Activated CD4-positive, alpha-beta T cell treated with anti-CD3 and anti-CD28 coated beads for 36 hours (primary cell): ENCODE measurements at places on chromosomes 2 and 18. TPM values are rescaled to one million over a fixed set of nuclear protein-coding genes. Genes with fewer than 3 reads are reported as not detected.

DNA sequence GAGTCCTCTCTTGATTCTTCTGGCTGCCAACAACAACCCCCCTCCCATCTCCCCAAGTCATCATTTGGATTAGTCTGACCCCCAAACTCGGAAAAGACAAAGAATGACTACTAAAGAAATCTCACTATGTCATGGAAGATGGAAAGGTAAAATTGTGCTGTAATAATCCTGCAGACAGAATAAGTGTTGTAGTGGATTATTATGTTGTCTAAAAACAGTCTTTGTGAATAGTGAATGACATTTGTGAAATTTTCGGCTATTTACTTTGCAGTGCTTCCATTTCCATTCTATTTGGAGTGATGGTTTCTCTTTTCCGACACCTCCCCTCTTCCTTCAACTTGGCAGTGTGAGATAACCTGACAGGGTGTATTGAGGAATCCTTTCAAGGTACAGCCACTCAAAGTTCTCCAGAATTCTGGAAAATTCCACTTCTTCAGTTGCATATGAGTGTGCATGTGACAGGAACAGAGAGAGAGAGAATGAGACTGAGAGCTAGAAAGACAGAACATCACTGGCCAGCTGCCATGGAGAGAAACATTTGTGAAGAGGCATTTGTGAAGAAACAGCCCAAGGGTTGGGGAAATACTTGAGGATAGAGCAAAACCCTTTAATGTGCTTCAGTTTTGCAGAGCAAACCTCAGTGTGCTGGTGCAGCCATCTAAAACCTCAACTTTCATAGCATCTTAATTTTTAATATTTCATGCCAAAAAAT lies 141.9 kb upstream of the DLX2 start:
- H3K27me3 ChIP-seq: peaks cover 4% of the 10 kb centered on the region
- H3K27ac ChIP-seq: no peak overlapping the region
- no peak for DNase-seq
- H3K4me1 ChIP-seq: peaks cover 10% of the 10 kb centered on the region
- H3K36me3 ChIP-seq: no peaks in the 10 kb centered on the region

DNA sequence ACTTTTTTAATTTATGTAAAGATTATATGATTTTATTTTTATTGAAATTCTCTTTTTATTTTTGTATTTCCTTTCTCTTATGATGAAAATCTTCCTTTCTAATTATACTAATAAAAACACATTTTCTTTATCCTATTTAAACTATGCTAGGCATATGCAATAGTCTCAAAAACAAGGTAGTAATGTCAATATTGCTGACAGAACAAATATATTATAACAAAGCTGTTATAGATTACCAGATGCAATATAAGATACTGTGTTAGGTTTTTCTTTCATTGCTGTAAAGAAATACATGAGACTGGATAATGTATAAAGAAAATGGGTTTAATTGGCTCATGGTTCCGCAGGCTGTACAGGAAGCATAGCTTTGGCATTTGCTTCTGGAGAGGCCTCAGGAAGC lies 631.2 kb upstream of the SOX11 start:
- H3K4me1 ChIP-seq: no peaks in the 10 kb centered on the region
- DNase-seq: no peak
- no peak overlapping the region for H3K4me3 ChIP-seq
- no peaks in the 10 kb centered on the region for H3K27me3 ChIP-seq
- no peaks in the 10 kb centered on the region for H3K36me3 ChIP-seq
- no peak overlapping the region for H3K27ac ChIP-seq

DNA sequence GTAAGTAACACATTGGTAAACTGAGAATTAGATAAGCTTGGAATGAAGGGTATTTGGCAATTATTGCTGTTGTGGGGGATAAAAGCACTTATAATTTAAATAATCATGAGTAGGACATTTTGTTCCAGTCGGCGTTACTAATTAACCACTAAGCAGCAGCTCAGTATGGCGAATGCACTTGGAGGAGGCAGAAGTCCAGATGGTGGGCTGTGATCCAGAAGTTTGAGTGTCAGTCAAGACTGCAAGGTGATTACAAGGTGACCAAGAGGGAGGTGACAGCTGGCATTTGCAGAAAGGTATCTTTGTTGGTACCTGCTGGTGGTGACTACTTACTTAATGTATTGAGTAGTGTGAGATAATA lies 643.6 kb upstream of the FAM98A start:
- H3K36me3 ChIP-seq: no peaks in the 10 kb centered on the region
- H3K4me1 ChIP-seq: no peaks in the 10 kb centered on the region

- no peaks in the 10 kb centered on the region for H3K27me3 ChIP-seq
- H3K27ac ChIP-seq: peak overlapping the region; percentile 95
- DNase-seq: peak; percentile 91
- H3K4me3 ChIP-seq: peak overlapping the region; percentile 74
- peaks cover 18% of the 10 kb centered on the region for H3K36me3 ChIP-seq
- H3K4me1 ChIP-seq: peaks cover 97% of the 10 kb centered on the region
Measured at GRCh38 chr2:237434866-237435311, 20.9 kb upstream of the COL6A3 start.

DNA sequence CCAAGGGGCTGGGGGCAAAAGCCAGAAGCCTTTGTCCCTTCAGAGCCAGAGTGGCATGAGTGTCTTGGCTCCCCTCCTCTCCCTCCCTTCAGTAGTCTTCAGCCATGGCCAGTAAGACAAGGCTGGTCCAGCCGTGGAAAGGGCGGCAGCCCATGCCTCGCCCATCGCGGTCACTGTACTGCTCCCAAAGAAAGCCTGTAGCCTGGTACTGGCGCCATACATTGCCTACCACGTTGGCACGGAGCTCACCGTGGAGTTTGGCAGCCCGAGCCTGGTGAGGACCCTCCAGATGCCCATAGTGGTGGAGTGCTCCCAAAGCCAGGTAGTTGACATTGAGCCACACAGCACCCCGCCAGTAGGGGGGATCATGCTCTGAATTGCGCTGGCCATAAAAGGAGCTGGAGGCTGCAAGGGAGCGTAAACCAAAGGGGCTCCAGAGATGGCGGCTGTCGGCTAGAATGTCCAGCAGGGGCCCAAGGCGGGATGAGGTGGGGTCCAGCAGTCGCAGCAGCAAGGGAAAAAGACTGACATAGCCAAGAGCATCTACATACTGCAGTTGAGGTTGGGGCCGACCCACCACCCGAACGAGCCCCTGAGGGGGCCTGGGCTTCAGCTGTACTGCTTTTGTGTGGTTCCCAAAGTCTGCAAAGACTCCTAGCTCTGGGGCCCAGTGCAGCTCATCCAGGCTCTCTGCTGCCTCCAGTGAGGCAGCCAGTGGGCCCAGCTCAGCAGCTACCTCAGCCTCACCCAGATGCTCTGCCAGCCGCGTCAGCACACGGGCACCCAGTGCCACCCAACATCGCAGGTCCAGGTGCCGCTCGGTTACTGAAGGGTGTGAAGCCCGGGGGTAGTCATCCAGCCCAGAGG lies 3.2 kb downstream of the WBP1 start:
- no peaks in the 10 kb centered on the region for H3K27me3 ChIP-seq
- H3K36me3 ChIP-seq: peaks cover 19% of the 10 kb centered on the region
- H3K4me3 ChIP-seq: no peak overlapping the region
- peaks cover 28% of the 10 kb centered on the region for H3K4me1 ChIP-seq
- no peak for DNase-seq

Gene TAF4B
- 24.0 TPM for total RNA-seq

- H3K36me3 ChIP-seq: peaks cover 5% of the 10 kb centered on the region
- DNase-seq: no peak
- no peak overlapping the region for H3K27ac ChIP-seq
- no peaks in the 10 kb centered on the region for H3K27me3 ChIP-seq
- H3K4me1 ChIP-seq: peaks cover 64% of the 10 kb centered on the region
Measured at GRCh38 chr2:24352664-24353063, 7.7 kb downstream of the ITSN2 start.

DNA sequence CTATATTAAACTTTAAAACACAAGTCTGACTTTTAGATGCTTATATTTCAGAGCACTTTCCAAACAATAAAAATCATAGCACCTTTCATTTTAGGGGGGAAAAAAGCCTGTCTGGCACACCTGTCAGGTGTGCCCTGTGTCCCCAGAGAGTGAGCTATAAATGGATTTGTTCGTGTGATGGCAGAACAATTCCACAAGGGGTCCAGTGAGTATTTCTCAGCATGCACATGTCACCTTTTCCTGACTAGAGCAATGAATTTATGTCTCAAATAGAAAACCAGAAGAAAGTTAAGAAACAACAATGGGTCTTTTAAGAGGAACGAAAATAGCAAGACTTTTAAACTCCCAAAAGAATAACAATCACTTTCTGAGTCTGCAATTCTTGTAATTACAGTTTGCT lies 55.9 kb downstream of the ACVR1C start:
- no peak overlapping the region for H3K4me3 ChIP-seq
- peak; percentile 8 for DNase-seq
- no peaks in the 10 kb centered on the region for H3K36me3 ChIP-seq
- H3K27ac ChIP-seq: no peak overlapping the region
- H3K27me3 ChIP-seq: no peaks in the 10 kb centered on the region

Gene SNRPD1
- total RNA-seq: 163 TPM

Gene ITGA4
- 33.6 TPM for total RNA-seq

Gene KIAA2012
- total RNA-seq: not detected

- peak overlapping the region; percentile 23 for H3K4me3 ChIP-seq
- H3K27ac ChIP-seq: no peak overlapping the region
Measured at GRCh38 chr2:115161081-115161770, 718.8 kb downstream of the DPP10 start.

GRCh38 chr18:12589448-12589847 lies 68.5 kb downstream of the SPIRE1 start:
- no peak for DNase-seq
- no peak overlapping the region for H3K4me3 ChIP-seq
- H3K27ac ChIP-seq: no peak overlapping the region
- H3K36me3 ChIP-seq: no peaks in the 10 kb centered on the region
- no peaks in the 10 kb centered on the region for H3K27me3 ChIP-seq

GRCh38 chr18:47531717-47532116 lies 280.3 kb upstream of the SKOR2 start:
- H3K4me3 ChIP-seq: no peak overlapping the region
- H3K27me3 ChIP-seq: peaks cover 32% of the 10 kb centered on the region
- DNase-seq: no peak
- H3K27ac ChIP-seq: no peak overlapping the region
- no peaks in the 10 kb centered on the region for H3K36me3 ChIP-seq

DNA sequence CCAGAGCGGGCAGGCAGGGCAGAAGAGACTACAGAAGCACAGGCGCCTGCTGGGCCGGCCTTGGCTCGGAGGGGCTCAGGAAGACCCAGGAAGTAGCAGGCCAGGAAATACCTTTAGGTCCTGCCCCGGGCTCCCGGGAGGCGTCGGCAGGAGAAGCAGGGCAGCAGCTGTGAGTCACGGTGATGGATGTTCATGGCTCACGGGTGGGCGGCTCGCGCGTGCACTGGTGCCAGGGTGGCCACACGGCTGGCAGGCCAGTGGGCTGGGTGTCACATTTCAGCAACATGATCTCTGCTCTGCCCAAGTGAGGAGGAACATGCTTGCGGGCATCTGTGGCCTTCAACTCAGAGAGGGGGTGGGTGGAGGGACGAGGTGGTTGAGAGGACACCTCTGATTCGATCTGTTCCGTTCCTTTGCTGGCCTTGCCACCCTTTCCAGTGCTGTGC lies 139.3 kb downstream of the KLHL29 start:
- H3K27me3 ChIP-seq: peaks cover 5% of the 10 kb centered on the region
- H3K4me3 ChIP-seq: no peak overlapping the region
- DNase-seq: no peak
- H3K4me1 ChIP-seq: peaks cover 8% of the 10 kb centered on the region

DNA sequence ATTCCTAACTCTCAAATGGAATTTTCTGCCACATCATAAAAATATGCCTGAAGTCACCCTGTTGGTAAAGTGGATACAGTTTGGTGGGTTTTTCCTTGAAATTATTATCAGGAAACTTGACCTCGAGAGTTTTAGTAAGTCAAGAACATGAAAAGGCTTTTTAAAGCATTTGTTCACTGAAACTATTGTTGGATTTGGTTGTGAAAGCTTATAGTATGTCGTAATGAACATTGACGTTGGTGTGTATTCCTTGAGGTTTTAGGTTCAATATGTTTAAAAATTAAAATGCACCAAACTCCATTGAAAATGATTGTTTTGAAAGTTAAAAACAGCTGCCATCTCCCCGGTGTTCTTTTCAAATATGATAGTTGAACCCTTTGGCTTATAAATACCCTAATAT lies 30.8 kb downstream of the AOX1 start:
- H3K4me3 ChIP-seq: no peak overlapping the region
- peaks cover 15% of the 10 kb centered on the region for H3K4me1 ChIP-seq
- peaks cover 11% of the 10 kb centered on the region for H3K27me3 ChIP-seq
- no peaks in the 10 kb centered on the region for H3K36me3 ChIP-seq
- H3K27ac ChIP-seq: no peak overlapping the region
- no peak for DNase-seq

Gene TBR1
- total RNA-seq: not detected

- H3K27me3 ChIP-seq: no peaks in the 10 kb centered on the region
- no peak overlapping the region for H3K27ac ChIP-seq
- no peak overlapping the region for H3K4me3 ChIP-seq
- H3K36me3 ChIP-seq: no peaks in the 10 kb centered on the region
- DNase-seq: no peak
Measured at GRCh38 chr18:43847164-43848091, 570.1 kb upstream of the SYT4 start.

Gene DPY30
- total RNA-seq: 78.6 TPM
